ENCODE measurements at places on chromosomes 6 and 20.

GRCh38 chr6:162684961-162685360, 42.6 kb downstream of the PRKN start:
- no peak for DNase-seq

GRCh38 chr6:87767478-87767877, 65.4 kb upstream of the AKIRIN2 start:
- no peak for DNase-seq

DNA sequence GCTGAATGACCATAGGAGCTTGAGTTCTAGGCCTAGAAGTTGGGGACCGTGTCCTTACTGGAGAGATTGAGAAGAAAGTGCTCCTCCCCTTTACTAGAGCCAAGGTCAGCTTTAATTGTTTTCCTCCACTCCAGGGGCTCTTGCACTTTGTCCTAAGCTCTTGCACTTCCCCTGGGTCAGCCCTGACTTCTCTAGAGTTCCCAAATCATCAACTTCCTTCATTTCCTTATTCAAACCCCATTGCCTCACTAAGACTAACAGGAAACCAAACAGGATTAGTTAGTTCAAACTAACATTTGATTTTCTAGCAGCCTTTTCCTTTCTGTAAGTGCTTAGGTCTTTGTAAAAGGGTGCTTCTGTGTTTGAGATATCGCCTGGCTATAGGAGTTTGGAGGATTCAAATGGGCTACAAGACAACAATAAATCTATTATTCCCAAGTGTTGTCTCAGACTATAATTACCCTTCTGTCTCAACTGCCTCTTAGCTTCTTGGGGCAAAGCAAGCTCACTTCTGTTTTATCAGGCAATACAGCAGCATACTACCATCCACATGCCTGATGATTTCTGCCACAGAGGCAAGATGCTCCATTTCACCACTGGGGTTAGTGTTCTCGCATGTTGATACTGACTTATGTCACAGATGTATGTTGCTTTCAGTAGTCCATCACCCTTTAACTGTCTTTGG, 12.8 kb upstream of the DTNBP1 start:
- peak; percentile 35 for DNase-seq

DNA sequence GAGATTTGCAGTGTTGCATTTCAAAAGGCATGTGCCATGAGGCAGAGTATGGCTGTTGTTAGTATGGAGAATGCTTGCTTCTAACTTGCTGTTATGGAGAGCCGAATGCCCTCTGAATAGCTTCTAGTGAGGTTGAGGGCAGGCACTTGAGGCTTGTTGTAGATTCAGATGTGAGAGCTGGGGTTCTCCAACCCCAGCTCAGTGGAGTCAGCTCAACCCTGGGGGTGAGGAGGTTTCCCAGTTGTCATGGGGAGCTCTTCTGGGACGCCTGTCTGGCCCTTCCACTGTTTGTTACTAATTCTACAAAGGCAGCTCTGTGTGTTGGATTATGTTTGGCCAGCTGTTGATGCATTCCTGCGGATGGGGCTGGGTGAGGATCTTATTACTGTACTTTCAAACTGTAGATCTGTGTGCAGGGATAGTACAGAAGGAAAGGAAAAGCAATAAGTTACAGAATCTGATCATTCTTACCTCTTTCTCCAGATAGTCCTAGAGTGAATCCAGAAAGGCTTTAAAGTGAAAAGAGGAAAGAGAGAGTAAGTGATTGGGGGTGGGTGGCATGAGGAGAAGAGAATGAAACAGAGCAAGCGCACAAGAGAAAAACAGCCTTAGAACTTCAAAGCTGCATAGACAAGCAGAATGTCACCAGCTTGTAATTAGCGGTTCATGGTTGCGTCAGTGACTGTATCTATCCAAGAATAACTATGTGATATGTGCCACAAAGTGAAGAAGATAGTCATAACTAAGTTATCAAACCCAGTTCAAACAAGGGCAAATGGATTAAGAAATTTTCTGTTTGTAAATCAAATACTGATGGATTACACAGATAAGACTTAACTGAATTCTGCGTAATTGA, 148.7 kb downstream of the PRL start:
- DNase-seq = no peak

DNA sequence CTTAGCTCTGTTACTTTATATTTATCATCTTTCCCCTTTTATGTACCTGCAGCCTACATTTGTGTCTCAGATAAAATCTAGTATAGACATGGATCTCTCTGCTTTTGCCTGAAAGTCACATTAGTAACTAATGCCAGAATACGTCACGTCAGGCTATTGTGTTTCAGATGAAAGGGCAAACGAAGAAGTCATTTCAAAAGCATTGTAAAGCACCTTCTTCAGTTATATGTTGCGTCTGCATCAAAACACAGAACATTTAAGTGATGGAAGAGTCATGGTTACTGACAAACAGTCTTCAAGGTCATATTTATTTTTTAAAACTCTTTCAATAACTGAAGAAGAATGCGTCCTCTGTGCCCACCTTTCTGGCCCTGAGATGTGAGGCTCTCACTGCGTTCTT, 119.1 kb downstream of the SMOC2 start:
- no peak for DNase-seq

- DNase-seq = no peak
These were observed 83.3 kb downstream of the EPM2A start for GRCh38 chr6:145651988-145652387.

DNA sequence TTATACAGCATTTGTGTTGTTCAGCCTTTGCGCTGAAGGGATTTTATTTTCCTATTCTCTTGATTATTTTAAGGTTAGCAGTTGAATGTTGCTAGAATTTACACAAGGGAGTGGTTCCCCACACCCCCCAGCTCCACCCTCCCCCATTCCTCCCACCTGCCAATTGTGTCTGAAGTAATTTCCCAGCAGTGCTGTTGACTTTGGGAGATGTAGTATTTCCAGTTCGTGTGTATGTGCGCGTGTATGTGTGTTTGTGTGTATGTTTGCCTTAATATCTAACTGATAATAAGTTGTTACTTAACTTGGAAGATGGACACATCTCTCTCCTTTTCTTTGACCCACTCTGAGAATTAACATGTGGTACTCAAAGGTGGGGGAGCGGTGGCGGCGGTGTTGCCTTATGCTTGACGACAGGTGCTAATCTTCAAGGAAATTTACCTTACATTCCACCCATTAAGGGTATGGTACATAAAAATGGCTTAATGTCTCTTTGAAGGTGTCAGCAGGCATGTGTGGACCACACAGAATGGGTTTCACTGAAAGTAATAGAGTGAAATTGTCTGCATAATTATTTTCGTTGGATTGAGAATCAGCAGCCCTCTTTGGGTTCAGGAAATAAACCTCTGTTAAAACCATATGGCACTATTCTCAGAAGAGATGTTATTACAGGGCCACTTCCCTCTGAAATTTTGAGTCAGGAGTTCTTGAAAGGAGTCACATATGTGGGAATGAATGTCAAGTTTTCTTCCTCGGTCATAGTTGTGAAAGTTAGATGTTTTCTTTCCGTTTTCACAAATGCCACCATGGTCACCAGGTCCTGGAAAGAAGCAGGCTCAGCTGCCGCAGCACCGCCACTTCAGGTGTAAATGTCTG, 95.6 kb upstream of the SUPT3H start:
- DNase-seq = no peak

- no peak for DNase-seq
These were observed 53.4 kb upstream of the RNF24 start for GRCh38 chr20:4068708-4069107.

- peak; percentile 35 for DNase-seq
These were observed 76.8 kb downstream of the PRDM1 start for GRCh38 chr6:106162921-106163320.

GRCh38 chr6:54587277-54587676, 259.3 kb upstream of the FAM83B start:
- no peak for DNase-seq

DNA sequence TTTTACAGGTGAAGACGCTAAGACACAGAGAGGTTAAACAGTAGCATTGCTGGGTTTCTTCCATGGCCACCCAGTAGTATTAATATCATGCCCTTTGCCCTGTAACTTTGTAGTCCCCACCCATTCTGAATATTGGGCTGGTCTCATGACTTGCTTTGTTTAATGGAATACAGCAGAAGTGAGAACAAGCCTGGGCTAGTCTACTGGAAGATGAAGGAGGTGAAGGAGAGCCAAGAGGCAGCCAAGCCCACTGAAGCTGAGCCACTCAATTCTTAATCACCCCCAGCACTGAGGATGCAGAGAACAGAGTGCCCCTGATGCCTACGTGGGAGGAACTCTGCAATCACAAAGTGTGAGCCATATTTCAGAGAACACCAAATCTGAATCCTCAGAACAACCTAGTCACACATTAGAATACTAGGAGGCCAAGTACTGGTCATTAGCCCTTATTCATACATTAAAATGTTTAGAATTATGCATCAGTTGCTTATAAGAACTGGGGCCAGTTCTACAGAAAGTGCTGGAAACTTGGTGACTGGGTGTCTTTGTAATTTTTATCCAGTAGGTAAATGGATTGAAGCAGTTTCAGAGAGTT, 270.1 kb upstream of the PRND start:
- DNase-seq = no peak

DNA sequence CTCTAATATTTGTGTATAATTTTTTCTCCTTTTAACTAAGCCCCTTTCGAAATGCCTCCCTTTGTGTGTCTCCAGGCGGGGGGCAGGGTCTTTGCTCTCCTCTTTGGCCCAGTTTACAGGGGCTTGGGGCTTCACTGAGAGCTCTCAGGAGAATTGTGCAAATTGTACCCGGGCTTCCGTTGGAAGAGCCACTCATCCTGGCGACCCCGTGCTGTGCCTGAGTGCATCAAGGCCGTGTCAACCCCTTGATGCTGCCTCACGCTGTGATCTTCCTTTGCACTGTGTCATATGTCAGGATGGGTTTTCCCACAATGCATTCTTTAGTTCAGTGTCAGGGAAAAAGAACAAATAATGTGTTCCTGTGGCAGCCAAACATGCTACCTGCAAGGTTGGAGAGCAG, 118.0 kb upstream of the POU3F2 start:
- DNase-seq = no peak

- no peak for DNase-seq
These were observed 105.8 kb downstream of the UTRN start for GRCh38 chr6:144390886-144391285.

- DNase-seq = no peak
These were observed 40.6 kb downstream of the GJA10 start for GRCh38 chr6:89934685-89935366.

GRCh38 chr6:166903500-166903899, 52.9 kb downstream of the RNASET2 start:
- DNase-seq = no peak

DNA sequence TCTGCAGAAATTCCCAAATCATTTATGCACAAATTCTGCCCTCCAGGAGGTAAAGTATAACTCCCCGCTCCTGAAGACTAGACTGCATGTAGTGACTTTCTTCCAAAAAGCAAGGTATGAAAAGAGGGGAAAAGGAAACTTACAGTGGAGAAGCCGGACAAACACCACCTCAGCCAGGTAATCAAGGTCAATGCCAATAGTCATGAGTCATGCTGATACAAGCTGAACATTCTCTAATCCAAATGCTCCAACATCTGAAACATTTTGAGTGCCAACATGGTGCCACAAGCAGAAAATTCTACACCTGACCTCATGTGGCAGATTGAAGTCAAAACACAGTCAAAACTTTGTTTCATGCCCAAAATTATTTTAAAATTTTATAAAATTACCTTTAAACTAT, 165.6 kb downstream of the FOXA2 start:
- DNase-seq = no peak

- DNase-seq = no peak
These were observed 22.7 kb downstream of the ACTR5 start for GRCh38 chr20:38770970-38771369.

- no peak for DNase-seq
These were observed 7.0 kb downstream of the ZUP1 start for GRCh38 chr6:116661594-116661993.

GRCh38 chr6:42406306-42407280, 45.1 kb downstream of the TRERF1 start:
- DNase-seq = no peak

- peak; percentile 43 for DNase-seq
These were observed 100.1 kb upstream of the AGPAT4 start for GRCh38 chr6:161373905-161374451.

DNA sequence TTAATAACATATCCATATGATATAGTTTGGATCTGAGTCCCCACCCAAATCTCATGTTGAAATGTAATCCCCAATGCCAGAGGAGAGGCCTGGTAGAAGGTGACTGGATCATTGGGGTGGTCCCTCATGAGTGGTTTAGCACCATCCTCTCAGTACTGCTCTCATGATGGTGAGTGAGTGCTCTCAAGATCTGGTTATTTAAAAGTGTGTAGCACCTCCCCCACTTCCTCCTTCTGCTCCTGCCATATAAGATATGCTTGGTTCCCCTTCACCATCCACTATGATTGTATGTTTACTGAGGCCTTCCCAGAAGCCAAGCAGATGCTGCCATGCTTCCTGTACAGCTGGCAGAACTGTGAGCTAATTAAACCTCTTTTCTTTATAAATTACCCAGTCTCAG, 22.9 kb downstream of the IRF4 start:
- DNase-seq = no peak

GRCh38 chr6:143125864-143126573, 65.3 kb downstream of the AIG1 start:
- no peak for DNase-seq

- DNase-seq = no peak
These were observed 6.8 kb upstream of the MRPS10 start for GRCh38 chr6:42224222-42225028.

GRCh38 chr6:112636650-112637262, 289.6 kb downstream of the RFPL4B start:
- DNase-seq = no peak

- peak; percentile 79 for DNase-seq
These were observed 197.7 kb downstream of the KCNQ5 start for GRCh38 chr6:72819609-72820008.

- DNase-seq = no peak
These were observed 10.3 kb upstream of the E2F1 start for GRCh38 chr20:33696448-33696847.

DNA sequence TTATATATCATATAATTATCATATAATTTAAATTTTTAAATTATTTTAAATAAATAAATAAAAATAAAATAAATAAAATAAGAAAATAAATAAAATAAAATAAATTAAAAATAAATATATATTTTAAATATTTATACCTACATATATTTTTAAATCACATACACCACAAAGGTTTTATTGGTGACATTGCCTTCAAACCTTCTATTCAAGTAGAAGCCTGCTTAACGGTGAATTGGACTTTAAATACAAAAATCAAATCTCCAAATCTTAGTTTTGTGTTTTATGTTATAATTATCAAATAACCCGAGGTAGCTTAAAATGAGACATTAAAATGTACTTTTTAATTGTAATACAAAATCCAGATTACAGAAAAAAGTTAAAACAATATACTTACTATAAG, 1137.8 kb downstream of the HACE1 start:
- no peak for DNase-seq

- no peak for DNase-seq
These were observed 1.7 kb upstream of the PKIG start for GRCh38 chr20:44580581-44581268.

All from AML-193 (cell line).